LoVo (cell line): ENCODE measurements at places on chromosomes 4 and X.

GRCh38 chr4:100146756-100147155 lies 43.5 kb downstream of the DDIT4L start:
- no peak for DNase-seq

DNA sequence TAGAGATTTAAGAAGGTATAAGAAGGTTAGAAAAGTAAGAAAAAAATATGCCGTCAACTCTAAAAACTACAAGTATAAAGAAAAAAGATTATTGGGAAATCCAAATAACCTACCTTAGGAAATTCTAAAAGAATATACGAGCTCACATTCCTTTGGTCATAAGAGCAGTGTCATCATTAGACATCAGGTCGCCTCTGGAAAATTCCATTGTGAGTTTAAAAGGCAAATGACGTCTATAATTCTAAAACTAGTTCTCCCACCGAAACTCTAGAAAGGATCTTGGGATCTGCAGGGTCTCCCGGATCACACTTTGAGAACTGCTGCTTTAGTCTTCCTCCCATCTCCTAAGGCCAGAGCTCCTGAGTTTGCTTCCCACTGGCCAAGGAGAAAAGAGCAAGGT lies 518 bp upstream of the SAT1 start:
- no peak for DNase-seq

- no peak for DNase-seq
Measured at GRCh38 chr4:110184140-110184790, 14.2 kb downstream of the ELOVL6 start.

DNA sequence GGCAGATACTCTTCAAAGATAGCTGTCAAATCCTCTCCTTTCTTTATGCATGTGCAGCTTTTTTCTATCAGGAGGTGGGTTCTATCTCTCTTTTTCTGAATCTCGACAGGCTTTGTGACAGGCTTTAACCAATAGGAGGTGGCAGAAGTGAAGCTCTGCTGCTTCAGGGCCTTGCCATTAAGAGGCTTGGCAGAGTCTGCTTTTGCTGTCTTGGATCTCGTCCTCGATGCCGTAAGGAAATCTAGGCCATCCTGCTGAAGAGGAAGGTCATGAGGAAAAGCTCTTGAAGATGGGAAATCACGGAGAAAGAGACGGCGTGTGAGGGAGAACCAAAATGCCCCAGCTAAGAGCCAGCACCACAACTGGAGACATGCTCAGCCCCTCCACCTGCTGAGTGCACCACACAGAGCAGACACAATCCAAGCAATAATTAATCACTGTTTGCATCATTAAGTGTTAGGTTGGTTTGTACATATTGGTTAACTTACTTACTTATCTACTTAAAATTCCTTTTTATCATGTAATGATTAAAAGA lies 92.2 kb downstream of the DDIT4L start:
- no peak for DNase-seq

DNA sequence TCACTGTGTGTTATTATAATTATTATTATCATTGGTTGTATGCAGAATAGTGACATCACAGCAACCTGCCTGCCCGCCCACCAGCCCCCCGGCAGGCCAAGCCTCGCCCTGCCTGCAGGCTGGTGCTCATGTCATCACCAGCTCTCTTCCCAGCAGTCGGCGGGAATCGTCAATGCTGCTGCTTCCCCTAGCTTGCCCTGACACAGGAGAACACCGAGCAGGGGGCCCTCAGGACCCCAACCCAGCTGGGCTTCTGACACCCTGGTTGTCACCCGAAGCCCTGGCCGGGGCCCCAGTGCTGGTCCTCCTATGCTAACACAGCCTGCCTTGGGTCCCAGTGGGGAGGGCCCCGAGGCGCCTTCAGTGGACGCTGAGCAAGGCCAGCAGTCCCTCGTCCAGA lies 100.6 kb downstream of the PPP2R2C start:
- no peak for DNase-seq

- no peak for DNase-seq
Measured at GRCh38 chr4:42641656-42642055, 15.2 kb downstream of the ATP8A1 start.

DNA sequence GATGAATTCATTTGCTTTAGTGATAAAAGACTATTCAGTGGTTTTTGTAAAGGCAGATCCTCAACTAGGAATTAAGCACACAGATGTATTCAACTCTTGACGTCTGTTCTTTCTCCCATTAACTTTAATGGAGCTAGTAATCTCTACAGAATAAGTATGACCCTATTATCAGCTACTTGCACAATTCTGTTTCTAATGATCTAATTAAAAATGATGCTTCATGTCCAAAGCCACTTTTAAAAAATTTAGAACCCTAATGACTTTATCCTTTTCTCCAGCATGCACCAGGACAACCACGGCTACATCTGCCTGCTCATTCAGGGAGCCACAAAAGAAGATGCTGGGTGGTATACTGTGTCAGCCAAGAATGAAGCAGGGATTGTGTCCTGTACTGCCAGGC lies 85.4 kb downstream of the CBR4 start:
- DNase-seq, result no peak

- DNase-seq, result no peak
Measured at GRCh38 chr4:183321079-183321478, 1.0 kb upstream of the CLDN22 start.

DNA sequence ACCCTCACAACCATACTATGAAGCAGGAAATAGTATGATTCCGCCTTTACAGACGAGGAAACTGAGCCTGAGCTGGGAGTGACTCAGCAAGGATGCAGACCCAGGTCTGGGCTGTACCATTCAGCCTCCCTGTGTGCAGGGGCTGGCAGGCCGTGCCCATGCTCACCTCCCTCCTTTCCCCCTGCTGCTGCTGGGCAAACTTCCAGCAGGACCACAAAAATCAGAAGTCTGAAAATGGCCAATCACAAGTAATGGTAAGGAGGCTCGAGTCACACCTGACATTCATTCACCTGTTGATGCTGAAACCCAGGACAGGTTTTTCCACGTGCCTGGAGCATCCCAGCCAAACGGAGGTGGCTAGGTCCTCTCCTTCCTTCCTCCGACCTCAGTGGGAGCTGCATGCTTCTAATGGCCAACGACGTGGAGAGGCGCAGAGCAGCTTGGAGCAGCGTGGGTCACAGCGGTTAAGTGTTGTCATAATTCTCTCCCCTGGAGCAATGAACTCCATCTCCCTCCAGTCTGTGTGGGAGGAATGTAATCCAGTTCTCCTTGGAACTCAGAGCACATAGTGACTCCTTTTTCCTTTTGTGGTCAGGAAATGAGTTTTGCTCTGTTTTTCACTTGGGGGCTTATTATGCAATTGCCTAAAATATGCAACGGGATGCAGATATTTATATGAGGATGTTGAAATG lies 371.7 kb downstream of the BCOR start:
- DNase-seq, result no peak

DNA sequence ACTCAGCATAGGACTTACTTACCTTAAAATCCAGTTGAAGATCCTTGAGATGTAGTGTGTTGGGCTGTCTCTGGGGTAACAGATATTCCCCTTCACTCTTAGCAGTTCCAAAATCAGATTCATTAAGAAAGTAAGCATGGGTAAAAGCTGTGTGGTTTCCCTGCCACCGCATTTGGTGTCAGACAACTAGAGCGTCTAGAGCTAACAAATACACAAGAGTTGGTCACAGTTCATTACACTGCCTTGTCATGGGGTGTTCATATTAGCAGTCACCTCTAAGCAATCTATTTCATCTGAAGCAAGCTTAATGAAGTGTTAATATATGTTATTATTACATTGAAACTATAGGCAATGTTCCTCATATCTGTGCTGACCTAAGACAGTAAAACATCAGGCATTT lies 342.8 kb downstream of the PPARGC1A start:
- no peak for DNase-seq

- peak; percentile 14 for DNase-seq
Measured at GRCh38 chr4:109559625-109559982, 442 bp upstream of the MCUB start.

DNA sequence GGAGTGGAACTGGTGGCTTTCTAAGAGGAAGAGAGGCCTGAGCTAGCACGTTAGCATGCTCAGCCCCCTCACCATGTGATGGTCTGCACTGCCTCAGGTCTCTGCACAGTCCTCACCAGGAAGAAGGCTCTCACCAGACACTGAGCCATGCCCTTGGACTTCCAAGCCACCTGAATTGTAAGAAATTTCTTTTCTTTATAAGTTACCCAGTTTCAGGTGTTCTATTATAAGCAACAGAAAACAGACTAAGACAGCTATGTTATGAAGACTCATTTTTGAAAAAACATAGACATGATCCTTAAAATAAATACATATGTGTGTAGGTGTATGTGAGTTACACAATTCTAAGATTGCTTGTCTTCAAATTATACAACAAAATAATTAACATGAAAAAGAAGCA lies 74.7 kb downstream of the CEP44 start:
- no peak for DNase-seq

DNA sequence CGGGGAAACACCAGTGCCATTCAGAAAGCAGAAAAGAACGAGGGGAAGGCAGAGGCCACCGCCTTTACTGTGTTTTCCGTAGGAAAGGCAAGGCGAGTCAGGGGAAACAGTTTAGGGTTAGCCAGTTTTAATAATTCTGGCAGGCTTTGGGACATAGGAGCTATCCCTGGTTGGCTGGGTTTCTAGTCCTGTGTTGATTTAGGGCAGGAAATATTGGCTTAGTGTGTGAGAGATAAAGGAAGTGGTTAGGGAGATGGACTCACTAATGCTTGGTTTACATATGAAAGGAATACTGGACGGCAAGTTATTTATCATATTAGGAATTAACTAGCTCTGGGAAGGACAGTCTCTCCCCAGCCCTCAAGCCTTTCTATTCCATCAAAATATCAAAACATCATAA lies 53.1 kb downstream of the SYNPO2 start:
- DNase-seq, result no peak

DNA sequence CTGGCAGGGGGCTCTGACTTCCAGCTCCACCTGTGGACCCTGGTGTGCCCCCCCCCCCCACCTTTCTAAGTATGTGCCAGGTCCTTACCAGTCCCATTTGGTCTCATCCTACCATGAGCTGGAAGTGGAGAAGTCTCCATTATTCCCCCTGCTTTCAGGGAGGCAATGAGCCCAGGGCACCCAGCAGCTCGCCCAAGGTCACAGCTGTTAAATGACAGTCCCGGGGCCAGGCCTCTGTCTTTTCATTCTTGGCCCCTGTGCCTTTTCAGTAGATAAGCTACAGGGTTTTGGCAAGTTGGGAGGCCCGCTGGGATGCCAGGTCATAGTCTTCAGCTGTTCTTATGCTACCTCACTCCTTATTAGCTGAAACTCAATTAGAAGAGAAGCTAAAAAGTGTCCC lies 249.1 kb downstream of the EVC2 start:
- DNase-seq, result no peak

DNA sequence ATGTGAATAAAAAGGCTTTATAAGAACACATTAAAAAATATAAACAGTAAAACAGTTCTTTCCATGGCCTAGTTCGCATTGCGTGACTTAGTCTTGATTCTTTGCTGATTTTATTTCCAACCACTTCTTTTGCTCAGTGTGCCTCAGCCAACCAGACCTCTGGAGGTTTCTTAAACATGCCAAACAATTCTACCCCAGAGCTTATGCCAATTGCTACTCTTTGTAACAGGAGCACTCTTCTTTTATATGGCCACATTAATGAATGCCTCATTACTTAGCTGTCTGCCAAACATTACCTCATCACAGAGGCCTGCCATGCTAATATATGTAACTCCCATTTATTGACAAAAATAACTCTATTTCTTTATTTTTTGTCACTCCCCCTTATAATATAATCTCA lies 202.3 kb downstream of the NDST4 start:
- no peak for DNase-seq

- peak; percentile 1 for DNase-seq
Measured at GRCh38 chr4:25814301-25815136, 48.3 kb downstream of the SEL1L3 start.

DNA sequence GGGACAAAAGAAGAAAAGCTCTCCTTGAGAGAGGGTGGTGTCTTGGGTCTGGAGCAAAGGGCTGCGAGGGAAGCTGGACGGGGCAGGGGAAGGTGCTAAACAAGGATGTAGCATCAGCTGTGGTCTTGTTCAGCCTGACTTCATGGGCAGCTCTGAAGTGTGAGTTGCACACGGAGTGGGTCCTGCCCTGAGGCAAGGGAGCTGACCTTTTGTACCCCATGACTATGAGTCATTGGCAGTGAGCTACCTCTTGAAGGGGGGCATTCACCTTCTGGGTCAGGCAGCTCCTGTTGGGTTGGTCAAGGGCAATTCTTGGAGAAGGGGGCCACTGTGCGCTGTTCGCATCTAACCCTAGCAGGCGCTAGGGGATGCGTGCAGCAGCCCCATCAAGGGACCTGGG lies 151.8 kb downstream of the SMIM20 start:
- no peak for DNase-seq

- DNase-seq, result no peak
Measured at GRCh38 chr4:152044331-152045036, 283.7 kb upstream of the GATB start.

GRCh38 chr4:138537731-138538490 lies 295.8 kb upstream of the SLC7A11 start:
- DNase-seq, result no peak

- no peak for DNase-seq
Measured at GRCh38 chrX:11287505-11287904, 5.7 kb upstream of the AMELX start.

DNA sequence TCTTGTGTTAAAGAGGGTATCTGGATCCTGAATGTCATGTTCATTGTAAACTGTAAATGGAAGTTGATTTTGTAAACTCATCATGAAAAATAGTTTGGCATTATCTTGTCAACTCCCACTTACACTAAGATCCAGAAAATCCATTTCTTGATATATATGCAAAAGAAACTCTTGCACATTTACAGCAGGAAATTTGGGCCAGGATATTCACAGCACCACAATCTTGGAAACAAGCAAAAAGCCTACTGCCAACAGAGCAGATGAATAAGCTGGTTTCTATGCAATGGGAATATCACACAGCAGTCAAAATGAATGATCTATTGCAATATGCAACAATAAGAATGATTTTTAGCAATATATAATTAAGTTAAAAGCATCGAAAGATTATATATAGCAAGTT lies 8.6 kb downstream of the GABRA4 start:
- no peak for DNase-seq

DNA sequence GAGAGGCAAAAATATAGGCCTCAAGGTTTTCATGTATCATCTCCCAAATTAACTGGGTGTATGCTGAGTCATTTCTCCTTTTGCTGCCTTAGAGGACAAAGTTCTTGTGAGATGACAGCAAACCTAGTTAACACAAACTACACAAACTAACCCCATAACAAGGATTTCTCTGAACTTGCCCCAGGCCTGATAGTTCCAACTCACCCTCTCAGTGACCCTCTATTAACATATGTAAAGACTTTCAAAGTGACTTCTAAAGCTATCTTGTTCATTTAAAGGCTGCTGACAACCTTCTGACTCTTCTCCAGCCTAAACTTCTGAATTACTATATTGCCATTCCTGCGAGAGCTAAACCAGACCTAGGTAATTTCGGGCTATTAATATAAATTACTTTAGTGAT lies 43.2 kb upstream of the CCDC149 start:
- no peak for DNase-seq

DNA sequence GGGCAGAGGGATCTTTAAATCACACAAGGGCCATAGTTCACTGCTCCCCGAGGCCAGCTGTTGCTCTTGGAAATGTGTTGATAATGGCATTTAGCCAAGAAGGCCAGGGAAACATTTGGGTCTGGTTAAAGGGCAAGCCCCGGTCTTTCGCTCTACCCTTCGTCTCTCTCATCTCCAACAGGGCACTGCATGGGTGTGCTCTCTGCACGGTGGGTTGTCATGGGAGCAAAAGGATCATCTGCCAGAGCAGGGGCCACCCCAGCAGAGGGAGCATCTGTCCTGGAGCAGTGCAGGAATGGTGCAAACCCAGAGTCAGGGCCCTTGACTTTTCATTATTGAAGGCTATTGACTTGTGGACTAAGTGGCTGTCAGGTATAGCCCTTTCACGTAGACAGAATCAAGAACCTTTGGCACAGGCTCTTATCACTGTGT lies 22.7 kb upstream of the PGRMC2 start:
- no peak for DNase-seq

GRCh38 chr4:121358473-121358872 lies 22.3 kb downstream of the QRFPR start:
- peak; percentile 46 for DNase-seq
